ENCODE measurements at places on chromosomes 13 and 19.

GRCh38 chr13:82625717-82626116, 1256.6 kb downstream of the SLITRK1 start:
- DNase-seq, result no peak

DNA sequence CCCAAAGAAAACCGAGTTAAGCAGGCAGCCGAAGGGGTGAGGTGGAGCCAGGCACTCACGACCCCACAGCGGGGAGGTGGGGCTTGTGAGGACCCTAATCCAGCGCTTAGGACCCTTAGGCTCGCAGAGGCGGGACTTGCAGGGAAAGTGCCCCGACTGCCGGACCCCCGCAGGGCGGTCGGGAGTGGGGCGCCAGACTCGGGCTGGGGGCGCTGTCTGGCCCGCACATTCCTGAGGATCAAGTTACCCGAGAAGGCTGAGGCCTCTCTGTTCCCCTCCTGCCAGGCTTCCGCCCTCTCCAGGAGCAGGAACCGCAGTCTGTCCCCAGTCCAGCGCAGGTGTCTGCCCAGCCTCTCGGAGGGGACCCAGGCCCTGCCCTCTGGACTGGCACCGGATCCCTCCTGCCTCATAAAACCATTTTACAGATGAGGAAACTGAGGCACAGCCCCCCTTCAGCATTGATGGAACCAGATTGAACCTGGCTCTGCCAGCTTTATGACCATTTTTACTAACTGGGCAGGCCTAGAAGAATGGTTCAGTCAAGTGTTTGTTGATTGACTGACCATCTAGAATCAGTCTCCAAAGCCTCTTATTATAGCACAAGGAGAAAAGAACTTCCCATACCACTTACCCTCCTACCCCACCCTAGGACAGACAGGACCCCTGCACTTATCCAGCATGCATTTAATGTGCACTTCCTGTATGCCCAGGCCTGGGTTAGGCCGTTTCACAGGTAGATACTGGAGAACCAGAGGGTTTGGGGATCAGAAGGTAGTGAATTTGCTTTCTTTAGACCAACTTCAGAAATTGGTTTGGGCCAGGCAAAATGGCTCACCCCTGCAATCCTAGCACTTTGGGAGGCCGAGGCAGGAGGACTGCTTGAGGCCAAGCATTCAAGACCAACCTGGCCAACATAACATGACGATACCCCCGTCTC, 6.7 kb upstream of the JUND start:
- no peak for DNase-seq

GRCh38 chr19:38394488-38394887, 6.0 kb downstream of the SPRED3 start:
- no peak for DNase-seq

- no peak for DNase-seq
These were observed 604.7 kb downstream of the UQCRFS1 start for GRCh38 chr19:28608292-28608691.

DNA sequence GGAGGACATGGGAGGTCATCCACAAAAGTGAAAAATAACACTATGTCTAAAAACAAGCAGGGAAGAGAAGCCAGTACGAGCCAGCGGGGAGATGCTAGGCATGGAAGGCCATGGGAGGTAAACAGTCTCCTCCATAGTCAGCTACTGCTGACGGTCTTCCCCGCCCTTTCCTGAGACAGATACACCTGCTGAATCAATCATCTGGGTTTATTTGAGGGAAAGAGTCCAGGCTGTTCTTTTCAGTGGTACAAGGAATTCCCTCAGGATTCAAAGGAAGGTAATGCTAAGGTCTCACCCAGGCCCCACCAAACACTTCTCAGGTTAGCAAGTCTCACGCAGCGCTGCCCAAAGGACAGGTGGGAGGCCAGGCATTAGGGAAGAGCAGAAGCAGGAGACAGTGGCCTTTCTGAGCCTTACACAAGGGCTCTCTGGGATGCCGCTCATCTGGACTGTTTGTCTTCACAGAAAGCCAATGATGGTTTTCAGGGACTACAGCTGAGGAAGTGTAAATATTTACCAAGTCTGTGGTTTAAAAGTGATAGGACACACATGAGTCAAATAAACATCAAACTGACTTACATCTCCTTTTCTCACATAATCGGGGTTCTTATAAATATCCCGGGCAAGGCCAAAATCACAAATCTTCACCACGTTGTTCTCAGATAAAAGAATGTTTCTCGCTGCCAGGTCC, 173.9 kb downstream of the FLT1 start:
- no peak for DNase-seq

DNA sequence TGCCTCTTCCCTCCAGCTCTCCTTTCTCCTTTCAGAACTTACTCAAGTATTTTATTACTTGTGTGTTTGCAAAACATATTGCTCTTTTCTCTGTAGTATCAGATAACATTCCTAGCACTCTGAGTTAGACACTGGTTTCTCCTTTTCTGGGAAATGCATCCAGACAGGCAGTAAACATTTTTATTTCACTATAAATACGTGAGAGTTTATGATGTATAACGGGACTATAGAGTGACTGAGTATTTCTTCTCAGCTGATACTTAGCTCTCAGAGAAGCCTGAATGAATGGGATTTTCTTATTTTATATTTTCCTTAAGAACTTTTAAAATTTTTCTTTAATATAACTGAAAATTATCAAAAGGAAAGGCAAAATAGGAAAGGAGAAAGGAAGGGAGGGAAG, 211.2 kb upstream of the EDNRB start:
- no peak for DNase-seq

DNA sequence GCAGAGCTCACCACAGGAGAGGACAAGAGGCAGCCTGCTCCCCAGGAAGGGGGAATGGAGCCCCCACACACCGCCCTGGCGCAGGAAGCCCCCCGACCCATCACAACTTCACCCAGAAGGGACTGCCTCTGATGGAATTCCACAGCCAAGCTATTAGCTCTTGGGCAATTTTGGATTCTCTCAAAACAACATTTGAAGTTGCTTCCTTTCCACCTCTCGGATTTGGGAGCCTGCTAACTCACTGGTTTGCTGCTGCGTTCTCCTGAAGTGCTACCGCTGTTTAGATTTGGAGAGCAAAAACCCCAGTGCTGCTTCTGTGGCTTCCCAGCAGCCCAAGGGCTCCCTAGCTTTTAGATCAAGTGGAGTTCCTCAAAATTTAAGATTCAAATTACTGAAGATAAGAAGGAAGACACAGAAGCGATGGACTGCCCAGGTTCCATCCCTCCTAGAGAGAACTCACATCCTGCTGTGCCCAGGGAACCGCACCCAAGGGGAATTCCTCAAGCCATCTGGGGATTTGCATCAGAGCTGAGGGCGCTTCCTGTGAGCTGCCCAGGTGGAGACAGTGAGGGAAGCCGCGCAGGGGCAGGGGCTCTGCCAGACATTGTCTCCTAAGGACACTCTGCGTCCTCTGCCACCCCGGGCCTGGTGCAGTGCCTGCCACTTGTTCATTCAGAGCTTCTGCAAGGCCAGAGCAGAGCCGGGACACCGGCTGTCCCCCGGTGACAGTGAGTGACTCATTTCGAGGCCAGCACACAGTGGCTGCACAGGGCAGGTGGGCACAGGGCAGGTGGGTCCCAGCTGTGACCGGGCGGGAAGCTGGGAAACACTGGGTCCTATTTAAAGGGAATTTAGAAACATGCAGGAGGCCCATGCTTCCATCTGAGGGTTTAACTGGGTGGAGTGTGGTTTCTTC, 45.5 kb downstream of the COL4A1 start:
- no peak for DNase-seq

- no peak for DNase-seq
These were observed 1.1 kb downstream of the ATP13A1 start for GRCh38 chr19:19662344-19662743.

GRCh38 chr19:49432141-49433073, 7.2 kb downstream of the GFY start:
- DNase-seq, result no peak

- DNase-seq, result no peak
These were observed 513.7 kb downstream of the GPC6 start for GRCh38 chr13:93740334-93740733.

GRCh38 chr19:2640563-2641331, 61.7 kb downstream of the GNG7 start:
- DNase-seq, result no peak

DNA sequence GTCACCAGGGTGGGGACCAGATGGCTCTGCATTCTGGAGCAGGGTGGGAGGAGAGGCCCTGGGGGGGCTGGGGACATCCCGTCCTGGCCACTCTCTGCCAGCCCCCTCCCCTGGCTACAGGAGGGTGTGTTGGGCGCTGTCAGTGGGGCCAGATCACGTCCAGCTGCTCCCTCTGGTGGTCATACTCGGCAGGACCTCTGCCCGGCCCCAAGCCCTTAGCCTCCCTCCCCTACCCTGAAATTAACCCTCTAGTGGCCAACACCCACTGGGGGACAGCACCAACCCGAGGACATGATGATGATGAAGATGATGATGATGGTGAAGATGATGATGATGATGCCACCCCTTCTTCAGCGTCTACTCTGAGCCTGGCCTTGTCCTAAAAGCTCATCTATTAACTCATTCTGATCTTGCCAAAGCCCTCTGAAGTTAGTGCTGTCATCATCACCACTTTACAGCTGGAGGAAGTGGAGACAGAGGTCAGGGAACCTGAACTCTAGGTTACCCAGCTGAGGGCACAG, 590 bp upstream of the LGI4 start:
- DNase-seq, result no peak

- no peak for DNase-seq
These were observed 143.9 kb upstream of the ZNF536 start for GRCh38 chr19:30228113-30228834.

- no peak for DNase-seq
These were observed 12.6 kb downstream of the CACNA1A start for GRCh38 chr19:13493516-13494310.

- DNase-seq, result no peak
These were observed 107.7 kb downstream of the KDM4B start for GRCh38 chr19:5076440-5077208.

GRCh38 chr19:33868788-33869412, 72.2 kb downstream of the KCTD15 start:
- DNase-seq, result no peak

- no peak for DNase-seq
These were observed 7.2 kb upstream of the ACER1 start for GRCh38 chr19:6340493-6341201.

DNA sequence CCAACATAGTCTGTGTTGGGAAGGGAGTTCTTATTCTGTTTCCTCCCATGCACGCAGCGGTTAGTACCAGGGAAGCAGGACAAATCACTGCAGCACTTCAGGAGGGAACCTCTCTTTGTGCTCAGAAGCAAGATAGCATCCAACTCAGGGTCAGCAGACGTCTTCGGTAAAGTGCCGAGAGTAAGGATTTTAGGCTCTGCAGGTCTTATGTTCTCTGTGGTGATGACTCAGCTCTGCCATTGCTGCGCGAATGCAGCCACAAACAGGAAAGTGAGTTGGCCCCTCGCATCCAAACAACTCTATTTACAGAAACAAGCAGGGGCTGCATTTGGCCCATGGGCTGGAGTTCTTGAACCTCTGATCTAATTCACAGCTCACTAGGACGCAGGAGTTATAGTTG, 122.1 kb upstream of the SPATA13 start:
- DNase-seq, result no peak

- DNase-seq, result no peak
These were observed 261.7 kb downstream of the FGF9 start for GRCh38 chr13:21932578-21932977.

- no peak for DNase-seq
These were observed 13.8 kb downstream of the RCBTB1 start for GRCh38 chr13:49571299-49572240.

- no peak for DNase-seq
These were observed 50.2 kb upstream of the TPM4 start for GRCh38 chr19:16026131-16026530.

DNA sequence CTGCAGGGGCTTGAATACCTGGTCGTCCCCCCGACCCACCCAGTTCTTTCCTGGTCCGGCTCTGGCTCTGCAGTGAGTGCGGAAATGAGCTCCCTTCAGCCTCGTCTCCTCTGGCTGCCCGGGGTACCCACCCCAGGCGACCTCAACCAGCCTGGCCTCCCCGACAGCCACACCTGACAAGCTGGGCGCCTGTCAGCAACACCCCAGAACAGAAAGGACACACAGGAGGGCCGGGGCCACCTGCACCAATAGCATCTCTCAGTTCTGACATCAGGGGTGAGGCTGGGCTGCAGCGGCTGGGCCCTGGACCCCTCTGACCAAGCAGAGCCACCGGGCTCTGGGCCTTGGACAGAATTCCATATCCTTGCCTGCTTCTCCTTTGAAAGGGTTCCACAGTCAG, 19.7 kb downstream of the SUGP1 start:
- no peak for DNase-seq

GRCh38 chr13:19155321-19155861, 26.2 kb downstream of the TUBA3C start:
- DNase-seq, result no peak

GRCh38 chr19:10683582-10683981, 17.7 kb upstream of the QTRT1 start:
- no peak for DNase-seq

- DNase-seq, result no peak
These were observed 227.4 kb downstream of the LHFPL6 start for GRCh38 chr13:39375601-39376000.

GRCh38 chr13:21594715-21595545, 9.0 kb downstream of the MICU2 start:
- DNase-seq, result no peak

DNA sequence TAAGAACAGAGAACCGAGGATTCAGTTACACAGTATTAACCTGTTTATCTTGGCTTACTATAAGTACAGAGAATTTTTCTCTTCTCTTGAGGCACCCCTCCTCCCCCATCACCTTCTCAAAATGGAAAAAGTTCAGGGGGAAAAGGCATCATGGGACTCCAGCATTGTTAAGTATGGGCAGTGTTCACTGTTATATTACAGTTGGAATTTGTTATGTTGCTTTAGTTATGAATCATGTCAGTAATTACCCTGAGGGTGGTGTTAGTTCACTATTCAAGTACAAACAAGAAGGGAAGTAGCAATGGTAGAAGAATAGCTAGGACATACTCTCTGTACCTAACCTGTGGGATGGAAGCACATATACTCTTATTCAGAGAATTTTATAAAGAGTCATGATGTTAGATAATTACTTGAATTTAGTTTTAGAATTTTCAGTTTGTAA, 12.0 kb downstream of the LPAR6 start:
- no peak for DNase-seq

DNA sequence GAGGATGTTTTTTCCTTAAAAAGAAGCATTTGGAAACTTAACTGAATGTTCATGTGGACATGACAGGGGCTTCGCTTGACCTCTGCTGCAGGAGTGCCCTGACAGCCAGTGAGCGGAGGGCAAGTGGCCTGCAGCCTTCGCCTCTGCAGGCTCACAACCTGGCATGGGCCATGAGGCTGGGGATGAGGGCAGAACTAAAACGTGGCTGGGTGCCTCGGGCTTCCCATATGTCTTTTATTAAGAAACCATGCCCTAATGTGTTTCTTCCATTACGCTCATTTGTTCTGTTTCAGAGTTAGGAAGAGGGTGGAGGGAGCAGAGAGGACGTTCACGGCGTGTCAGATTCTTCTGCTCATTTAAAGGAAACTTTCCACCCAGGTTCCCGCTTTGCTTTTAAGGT, 2.9 kb downstream of the ARHGEF7 start:
- no peak for DNase-seq
